ENCODE measurements at places on chromosomes 6 and 20. TPM values are rescaled to one million over a fixed set of nuclear protein-coding genes. Genes with fewer than 3 reads are reported as not detected.

The PTPRT gene
- not detected for total RNA-seq

The CDKAL1 gene
- 6.5 TPM for total RNA-seq

The KCNK17 gene
- total RNA-seq: not detected

The CDH26 gene
- total RNA-seq: not detected

The C6orf52 gene
- total RNA-seq: not detected

The GABRR2 gene
- not detected for total RNA-seq

The RHAG gene
- total RNA-seq: not detected

The TMEM30A gene
- total RNA-seq: 113 TPM

All from MG63 (cell line).